ENCODE measurements at places on chromosomes 13 and 19. TPM values are rescaled to one million over a fixed set of nuclear protein-coding genes. Genes with fewer than 3 reads are reported as not detected.

CSNK1A1L gene
- total RNA-seq, result not detected

CFD gene
- total RNA-seq, result 0.66 TPM

OR4F17 gene
- not detected for total RNA-seq

LRP3 gene
- 21.2 TPM for total RNA-seq

FLT3 gene
- 0.13 TPM for total RNA-seq

MIA gene
- total RNA-seq, result not detected

ATP7B gene
- 17.6 TPM for total RNA-seq

Measured in endodermal cell (in vitro differentiated cells).